ENCODE measurements at places on chromosomes 4 and X.
A peak's percentile ranks its signal among the peaks of the same experiment; 100 is the strongest.

DNA sequence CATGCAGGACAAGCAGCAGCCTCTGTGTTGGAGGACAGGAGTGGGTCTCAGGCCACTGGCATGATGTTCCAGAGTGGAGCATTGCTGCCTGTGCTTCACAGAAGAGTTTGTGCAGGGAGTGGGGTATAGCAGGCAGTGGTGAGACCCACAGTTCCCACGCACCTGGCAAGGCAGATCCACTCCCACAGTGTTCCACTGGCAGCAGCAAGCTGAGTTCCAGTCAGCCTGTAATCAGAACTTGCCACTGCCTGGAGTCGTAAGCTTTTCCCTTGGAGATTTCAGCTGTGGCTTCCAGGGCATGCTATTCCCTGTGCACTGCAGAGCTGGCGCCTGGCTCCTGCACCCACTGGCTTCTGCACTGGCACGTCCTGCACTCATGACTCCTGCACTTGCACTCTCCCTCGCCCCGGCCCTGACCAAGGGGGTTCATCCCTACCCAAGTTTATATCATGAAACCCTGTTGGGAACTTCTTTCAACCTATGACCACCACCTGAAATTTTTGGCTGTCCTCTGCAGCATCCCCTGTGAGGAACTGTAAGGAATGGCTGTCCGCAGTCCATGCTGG, 1144.3 kb downstream of the RAPGEF2 start:
- DNase-seq, result no peak

DNA sequence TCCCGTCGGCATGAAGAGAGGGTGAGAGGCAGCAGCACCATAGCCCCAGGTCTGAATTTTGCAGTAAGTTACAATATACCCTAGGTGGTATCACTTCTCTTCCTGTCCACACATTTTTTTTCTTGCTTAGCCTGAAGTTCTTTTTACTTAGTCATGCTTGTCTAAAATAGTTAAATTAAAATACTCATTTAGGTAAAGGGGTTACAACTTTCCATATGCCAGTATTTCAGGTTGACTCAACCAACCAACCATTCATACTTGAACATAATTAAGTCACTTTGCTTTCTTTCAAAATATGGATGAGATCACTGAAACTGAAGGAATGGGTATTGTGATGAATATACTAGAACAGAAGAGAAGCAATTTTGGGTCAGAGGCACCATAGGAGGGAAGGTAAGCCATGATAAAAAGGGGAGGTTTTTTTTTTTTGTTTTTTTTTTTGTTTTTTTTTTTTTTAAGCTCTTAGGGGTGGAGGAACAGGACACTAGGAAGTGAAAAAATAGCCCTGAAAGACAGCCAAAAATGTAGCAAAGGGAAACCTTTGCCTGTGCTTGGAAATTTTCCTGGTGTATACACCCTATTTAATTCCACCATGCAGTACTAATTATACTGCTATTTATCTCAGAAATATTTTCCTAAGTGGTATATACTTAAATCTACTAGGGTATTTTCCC, 41.8 kb downstream of the RPS6KA3 start:
- no peak for DNase-seq

- DNase-seq, result no peak
Measured at GRCh38 chr4:150579551-150580234, 2.3 kb upstream of the MAB21L2 start.

GRCh38 chr4:146278986-146279385, 64.6 kb downstream of the REELD1 start:
- no peak for DNase-seq

GRCh38 chr4:150394046-150394445, 187.9 kb upstream of the MAB21L2 start:
- DNase-seq, result no peak

DNA sequence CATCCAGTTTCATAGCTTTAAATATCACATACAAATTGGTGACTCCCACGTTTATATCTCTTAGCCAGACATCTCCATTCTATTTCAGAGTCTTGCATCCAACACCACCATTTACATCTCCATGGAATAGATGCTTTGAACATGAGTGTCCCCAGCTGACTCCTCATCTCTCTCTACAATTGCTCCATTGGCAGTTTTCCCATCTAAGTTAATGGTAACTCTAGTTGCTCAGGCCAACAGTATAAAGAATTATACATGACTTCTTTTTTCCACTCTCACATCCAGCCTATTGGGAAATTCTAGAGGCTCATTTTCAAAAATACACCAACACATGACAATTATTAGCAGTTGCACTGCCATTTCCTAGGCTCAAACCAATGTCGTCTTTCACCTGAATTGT, 388.2 kb downstream of the STIM2 start:
- DNase-seq, result no peak

DNA sequence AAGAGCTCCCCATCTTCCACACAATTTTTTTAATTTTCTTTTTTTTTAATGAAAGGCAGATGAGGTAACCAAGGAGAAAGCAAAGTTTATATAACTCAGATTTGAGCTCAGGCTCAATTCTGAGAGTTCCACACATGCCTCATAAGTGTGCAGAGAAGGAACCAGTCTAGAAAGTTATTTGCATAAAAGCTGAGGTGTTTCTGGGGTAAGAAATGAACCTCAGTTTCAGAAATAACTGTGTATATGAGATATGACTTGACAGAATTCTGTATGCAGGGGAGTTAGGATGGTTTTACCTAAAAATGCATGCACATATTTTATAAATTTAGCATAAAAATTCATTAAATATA, 51.3 kb downstream of the DTHD1 start:
- no peak for DNase-seq

GRCh38 chrX:71298119-71298518, 3.4 kb upstream of the ITGB1BP2 start:
- no peak for DNase-seq

DNA sequence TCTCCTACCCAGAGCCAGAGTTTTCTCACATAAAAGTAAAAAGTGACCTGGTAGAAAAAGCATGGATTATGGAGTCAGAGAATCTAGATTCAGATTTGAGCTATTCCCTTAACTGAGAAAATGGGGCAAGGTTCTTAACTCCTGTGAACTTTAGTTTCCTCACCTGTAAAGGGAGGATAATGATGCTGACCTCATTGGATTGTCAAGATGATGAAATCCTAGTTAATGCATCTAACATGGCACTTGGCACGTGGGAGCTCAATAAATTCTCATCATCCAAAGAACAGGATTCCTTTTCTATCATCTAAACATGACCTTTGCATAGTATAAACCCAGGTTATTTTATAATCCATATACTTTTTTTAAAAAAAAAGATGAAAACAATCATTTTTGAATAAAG, 18.6 kb downstream of the FHDC1 start:
- no peak for DNase-seq

DNA sequence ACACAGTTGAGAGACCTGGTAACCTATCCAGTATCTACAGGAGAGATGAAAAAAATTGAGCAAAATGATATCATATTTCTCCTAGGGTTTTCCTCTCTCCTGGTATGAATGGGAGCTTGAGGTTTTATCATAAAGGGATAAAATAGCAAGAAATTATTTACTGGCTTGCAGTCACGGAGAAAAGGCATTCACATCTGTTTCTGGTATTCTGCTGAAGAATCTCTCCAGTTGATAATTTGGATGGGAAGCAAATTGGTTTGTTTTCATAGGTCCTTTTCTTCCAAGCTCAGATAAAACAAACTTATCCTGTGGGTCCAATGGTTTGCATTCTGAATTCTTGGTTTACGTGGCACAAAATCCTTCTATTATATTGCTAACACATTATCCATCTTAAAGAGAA, 83.1 kb upstream of the GYPA start:
- no peak for DNase-seq

DNA sequence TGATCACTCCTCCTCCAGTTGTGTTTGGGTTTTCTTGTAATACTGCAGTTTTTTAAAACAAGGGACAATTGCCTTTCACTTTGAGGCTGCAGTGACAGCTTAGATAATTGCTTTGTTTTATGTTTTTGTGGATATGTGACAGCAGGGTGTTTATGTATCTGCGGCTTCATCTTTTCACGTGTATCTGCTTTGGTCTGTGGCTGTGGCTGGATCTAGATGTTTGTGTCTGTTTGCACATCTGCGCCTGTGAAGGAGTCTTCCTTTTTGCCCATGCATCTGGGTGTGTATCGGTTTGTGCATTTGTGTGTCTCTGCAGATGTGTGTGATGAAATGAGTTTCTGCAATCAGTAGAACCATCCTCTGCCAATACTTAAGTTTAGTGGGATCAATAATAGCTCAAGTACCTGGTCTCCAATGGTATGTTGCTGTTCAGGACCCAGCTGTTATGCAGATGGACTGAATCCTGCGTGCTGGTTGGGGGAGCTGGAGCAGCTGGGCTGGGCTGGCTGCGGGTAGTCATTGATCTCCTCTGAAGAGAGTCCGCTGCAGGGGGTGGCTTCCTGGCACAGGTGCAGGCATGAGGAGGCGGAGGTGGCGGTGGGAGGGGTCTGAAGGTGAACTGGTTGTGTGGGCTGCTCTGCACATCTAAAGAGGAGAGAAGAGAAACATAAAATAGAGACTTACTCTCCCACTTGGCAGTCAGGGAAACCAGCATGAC, 390.3 kb downstream of the SH2D1A start:
- no peak for DNase-seq

- DNase-seq, result no peak
Measured at GRCh38 chr4:152805071-152805650, 25.4 kb downstream of the ARFIP1 start.

- peak; percentile 67 for DNase-seq
Measured at GRCh38 chr4:113052379-113052951, 3.0 kb downstream of the ANK2 start.

- DNase-seq, result peak; percentile 42
Measured at GRCh38 chr4:3827616-3828492, 61.7 kb downstream of the ADRA2C start.

DNA sequence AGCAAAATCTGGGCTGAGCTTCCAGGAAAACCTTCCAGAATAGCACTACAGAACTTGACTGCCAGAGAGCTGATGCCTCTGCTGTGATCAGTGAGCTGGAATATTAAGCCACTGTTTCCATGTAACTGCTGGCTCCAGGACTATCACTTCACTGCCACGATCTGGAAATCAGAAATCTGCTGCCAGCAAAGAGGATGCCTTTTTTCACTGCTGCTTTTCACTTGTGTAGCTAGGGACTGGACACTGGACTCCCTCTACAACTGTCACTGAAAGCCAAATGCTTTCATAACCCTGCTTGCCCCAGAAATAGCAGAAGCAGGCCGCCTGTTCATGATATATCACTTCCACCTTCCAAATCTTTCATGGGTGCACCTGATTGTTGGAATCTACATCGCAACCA, 9.4 kb upstream of the AP1S2 start:
- DNase-seq, result no peak

DNA sequence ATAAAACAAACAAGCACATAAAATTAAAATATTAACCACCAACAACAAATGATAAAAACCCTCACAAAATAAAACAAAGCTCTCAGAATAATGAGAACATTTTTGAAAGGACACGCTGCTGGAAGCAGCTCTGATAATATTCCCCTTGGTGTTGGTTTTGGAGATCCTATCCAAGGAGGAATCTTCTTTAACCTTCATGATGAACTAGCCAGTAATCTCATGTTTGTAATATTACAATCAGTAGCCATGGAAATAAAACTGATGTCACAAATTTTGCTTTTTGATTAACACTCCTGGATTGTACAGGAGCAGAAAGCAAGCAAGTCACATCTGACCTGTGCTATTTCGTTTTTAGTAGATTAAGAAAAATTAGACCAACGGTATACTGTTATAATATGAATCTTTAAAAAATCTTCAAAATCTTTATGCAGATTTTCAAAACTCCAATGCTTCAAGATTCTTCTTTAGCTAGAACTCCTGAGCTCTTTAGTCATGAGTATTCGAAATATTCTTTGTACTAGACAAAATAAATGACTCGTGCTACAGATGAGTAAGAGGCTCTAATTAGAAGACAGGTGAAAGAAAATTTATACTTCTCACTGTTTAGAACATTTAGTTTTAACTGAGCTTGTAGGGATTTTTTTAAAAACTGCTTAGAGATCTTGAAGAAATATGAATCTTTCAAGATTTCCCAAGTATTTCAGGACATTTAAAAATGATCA, 154.1 kb downstream of the RASL11B start:
- DNase-seq, result no peak

- no peak for DNase-seq
Measured at GRCh38 chr4:188021548-188022249, 26.1 kb downstream of the ZFP42 start.

DNA sequence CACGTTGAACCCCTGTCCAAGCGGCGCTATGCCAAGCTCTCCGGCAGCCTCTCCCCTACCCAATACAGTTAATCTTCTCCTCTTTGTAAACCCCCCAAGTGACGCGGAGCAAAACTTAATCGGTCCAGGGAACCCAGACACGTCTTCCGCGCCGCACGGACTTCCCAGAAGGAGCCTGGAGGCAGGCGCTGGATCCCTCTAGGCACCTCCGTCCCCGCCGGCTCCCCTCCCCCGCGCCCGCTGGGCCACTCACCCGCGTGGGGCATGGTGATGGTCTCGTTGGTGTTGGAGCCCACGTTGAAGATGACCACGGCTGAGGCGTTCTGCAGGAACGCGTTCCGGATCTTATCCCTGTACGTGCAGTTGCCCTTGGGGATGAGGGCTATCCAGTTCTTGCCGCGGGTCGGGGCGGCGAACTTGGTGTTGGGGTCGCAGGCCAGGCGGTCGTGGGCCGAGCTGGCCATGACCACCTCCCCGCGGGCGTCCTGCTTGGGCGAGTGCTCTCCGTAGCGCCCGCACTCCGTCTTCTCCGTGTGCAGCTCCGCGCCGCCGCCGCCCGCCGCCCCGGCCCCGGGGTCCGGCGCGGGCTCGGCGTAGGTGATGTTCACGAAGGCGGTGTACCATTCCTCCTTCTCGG, 1.1 kb downstream of the RNF150 start:
- no peak for DNase-seq

- no peak for DNase-seq
Measured at GRCh38 chrX:101658661-101659491, 774 bp downstream of the ARMCX2 start.

GRCh38 chr4:175641024-175641423, 171.0 kb downstream of the GPM6A start:
- DNase-seq, result no peak

GRCh38 chrX:105882581-105883275, 60.4 kb downstream of the NRK start:
- DNase-seq, result peak; percentile 26

DNA sequence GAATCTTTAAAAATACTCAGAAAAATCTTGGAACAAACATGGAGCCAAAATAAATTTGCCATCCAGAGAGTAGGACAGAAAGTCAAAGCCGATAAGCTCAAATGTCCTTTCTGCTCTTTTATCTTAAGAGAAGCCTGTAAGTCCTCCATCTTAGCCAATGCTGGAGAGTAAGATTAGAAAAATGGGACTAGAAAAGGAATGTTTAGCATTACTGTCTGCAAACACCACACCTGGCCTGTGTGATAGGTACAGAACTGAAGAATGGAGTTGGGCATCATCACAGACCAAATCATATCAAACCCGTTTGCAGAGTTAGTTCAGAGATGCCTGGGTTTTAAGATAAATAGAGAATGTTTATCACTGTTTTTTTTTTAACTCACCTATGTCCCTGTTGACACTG, 10.5 kb upstream of the SLC39A8 start:
- DNase-seq, result no peak

DNA sequence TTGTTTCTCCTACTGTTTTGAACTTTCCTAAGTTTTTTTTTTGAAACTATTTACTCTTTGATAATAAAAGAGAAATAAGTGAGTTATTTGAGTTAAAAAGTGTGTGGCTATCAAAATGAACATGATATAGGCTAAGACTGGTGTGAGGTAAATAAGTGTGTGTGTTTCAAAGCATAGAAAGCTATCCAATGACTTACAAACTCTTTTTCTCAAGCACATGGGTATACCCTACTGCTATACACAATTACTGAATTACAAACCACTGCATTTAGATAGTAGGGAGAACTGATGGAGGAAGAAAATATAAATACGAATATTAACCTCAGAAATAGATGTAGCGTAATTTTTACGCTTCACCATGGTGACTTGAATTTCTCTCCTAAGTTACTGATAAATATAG, 305.8 kb upstream of the ANXA10 start:
- no peak for DNase-seq

All from MCF 10A (cell line).